SJCRH30 (cell line): ENCODE measurements at places on chromosomes 1 and 21. TPM values are rescaled to one million over a fixed set of nuclear protein-coding genes. Genes with fewer than 3 reads are reported as not detected.

DNA sequence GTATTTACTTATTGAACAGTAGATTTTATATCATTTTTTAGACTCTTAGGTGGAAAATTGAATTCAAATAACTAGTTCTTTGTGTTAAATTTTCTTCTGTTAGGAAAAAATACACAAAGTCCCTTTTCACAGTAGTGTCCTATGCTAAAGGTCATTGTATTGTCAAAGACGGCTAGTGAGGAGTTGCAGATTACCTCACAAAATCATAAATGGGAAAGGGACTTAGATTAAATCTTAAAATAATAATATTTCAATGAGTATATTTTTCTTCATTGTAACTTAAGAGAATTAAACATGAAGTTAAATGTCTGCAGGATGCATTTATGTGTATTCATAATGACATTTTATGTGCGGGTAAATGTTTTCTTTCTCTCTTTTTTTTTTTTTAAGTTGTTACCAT, 32.7 kb downstream of the LYPLAL1 start:
- DNase-seq: no peak

DNA sequence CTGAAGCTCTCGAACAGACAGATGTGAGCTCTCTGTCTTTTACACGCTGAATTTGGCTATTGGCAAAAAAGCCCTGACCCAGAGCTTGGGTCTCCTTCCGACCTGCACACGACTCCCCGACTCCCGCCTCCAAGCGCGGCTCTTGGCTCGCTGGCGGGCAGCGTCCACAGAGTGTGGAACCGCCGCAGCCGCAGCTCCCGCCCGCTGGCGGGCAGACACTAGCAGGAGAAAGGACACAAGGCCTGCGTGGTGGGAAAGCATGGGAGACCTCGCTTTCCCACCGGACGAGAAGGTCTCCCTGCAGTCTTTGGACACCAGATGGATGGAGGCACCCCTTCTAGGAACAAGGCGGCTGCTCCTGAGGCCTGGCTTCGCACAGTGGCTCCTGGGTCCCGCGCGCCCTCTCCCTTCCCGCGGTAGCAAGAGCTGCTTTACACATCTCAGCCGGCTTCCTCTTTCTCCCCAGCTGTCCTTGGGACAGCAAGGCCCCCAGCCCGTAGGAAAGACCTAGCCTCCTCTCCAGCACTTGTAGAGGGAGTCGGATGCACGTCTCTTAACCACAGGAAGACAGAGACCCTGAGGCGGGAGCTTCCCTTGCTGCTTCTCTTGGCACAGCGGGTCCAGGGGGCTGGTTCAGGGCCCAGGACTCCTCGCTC, 92.1 kb downstream of the PRKAB2 start:
- DNase-seq: no peak

DNA sequence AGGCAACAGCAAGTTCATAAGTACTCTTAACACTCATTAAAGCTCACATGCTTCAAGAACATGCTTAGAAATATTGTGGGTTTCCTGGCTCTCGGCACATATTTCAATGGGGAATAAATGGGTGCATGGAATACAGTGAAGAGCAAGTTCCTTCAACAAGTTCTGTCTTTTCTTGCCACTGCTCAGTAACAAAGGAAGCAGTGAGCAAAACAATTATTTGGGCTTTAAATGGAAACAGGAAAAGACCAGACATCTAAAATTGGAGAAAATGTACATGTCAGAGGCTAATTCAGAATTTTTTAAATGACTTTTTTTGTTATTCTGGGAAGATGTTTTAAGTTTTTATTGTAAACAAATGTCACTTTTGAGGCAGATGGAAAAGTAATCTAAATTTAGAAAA, 478.7 kb downstream of the SETD4 start:
- no peak for DNase-seq

GRCh38 chr1:3005771-3006170, 15.5 kb upstream of the ACTRT2 start:
- DNase-seq: no peak

DNA sequence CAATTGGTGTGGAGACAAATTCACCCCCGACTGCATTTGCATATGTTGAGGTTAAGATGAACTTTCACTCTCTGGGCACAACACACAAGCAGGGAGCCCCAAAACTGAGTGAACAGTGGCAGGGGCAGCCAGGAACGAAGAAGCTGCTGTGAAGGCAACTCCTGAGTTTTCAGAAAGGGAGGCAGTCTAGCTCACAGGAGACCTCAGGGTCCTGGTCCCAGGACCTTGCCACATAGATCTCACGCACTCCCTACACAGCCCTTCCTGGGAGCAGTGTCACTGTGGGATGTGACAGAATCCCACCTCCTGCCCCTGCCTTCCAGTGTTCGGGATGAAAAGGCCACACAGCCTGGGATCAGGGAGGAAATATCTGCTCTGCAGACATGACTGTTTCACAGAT, 60.9 kb downstream of the KCND3 start:
- DNase-seq: no peak

Gene OR2T35
- total RNA-seq: not detected in 2 replicates

- DNase-seq: no peak
These were observed 57.5 kb upstream of the IFFO2 start for GRCh38 chr1:19013826-19014548.

Gene UBR4
- 96.7 and 102 TPM in 2 replicates for total RNA-seq

- DNase-seq: no peak
These were observed 12.9 kb downstream of the LACTBL1 start for GRCh38 chr1:22959545-22960360.

DNA sequence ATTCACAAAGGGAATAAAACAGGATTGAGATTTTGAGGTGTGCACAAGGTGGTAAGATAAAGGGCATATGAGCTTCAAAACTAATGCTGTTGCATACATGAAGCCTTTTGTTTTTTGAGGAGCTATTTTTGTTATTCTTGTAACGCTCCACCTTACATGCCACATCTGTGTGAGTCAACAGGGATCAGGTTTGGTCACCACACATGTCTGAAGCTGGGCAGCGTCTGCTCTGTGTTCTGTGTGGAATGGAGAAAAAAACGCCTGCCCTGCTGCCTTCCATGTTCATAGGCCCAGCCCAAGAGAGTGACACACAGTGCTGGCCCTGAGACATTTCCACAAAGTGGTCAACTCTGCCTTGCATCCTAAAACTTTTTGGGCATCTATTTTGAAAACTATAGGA, 67.7 kb downstream of the MPZL1 start:
- no peak for DNase-seq

Gene DMRTA2
- 39.1 and 40.1 TPM in 2 replicates for total RNA-seq

- peak; percentile 55 for DNase-seq
These were observed 12.3 kb downstream of the IFI6 start for GRCh38 chr1:27659497-27660299.

Gene TMEM52
- total RNA-seq: 0.61 and 1.0 TPM in 2 replicates

Gene PRKAA2
- total RNA-seq: not detected in 2 replicates

- DNase-seq: no peak
These were observed 461.8 kb upstream of the CXADR start for GRCh38 chr21:17051054-17051453.

DNA sequence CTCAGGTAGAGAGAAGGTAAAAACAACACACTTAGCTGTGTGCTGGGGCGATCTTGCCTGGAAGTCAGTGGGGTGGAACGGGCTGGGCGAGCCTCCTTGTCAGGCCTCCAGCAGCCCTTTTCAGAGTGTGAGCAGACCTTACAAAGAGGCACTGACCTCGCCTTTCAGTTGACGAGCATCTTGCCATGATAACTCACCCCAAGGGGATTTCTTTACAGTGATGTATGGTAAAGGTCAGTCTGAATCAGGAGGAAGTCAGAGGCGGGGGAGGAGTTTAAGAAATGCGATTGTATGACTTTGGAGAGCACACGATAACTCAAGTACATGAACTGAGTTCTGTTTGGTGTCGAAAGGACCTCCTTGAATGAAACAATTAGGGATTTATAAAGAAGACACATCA, 326.5 kb upstream of the PROX1 start:
- DNase-seq: no peak

Gene LRRC8B
- 6.5 and 9.2 TPM in 2 replicates for total RNA-seq

- peak; percentile 94 for DNase-seq
These were observed 16.4 kb upstream of the SLC44A3 start for GRCh38 chr1:94803517-94804441.

GRCh38 chr1:94863919-94864318, 43.8 kb downstream of the SLC44A3 start:
- peak; percentile 35 for DNase-seq

- no peak for DNase-seq
These were observed 36.3 kb downstream of the MSTO1 start for GRCh38 chr1:155646307-155646706.

GRCh38 chr1:231981675-231982074, 355.1 kb downstream of the DISC1 start:
- no peak for DNase-seq

Gene PFKFB2
- 0.68 and 1.0 TPM in 2 replicates for total RNA-seq

DNA sequence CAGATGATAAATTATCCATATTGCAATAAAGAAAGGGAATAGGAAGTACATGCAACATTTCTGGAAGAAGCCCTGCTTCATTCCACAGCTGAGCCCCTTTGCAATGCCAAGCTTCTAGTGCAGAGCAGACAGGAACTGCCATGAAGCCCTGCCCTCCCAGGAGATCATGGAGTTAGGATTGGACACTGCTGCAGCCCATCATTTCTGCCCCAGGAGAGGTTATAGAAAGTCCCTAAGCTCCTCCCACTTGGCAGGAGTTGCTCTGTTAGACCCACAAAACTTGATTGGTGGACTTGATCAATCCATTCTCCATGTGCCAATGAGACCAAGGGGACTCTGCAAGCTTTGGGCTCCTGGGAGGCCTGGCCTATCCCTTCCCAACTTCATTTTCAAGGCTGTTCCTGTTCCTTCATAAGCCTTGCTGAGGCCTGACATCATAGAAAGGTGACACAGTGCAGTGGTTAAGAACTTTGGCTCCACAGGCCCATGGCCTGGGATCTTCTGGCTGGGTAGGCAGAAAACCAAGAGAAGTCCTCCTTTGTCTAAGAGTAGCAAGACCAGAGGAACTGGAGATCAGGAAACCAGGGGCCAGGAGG, 1.3 kb upstream of the LAPTM5 start:
- DNase-seq: peak; percentile 94

Gene KAZN
- total RNA-seq: 0.10 TPM in 2 replicates

Gene SFN
- 0.14 and 0.15 TPM in 2 replicates for total RNA-seq

Gene OR10J1
- not detected in 2 replicates for total RNA-seq

Gene ETNK2
- 9.4 and 10.8 TPM in 2 replicates for total RNA-seq

Gene KCNJ9
- not detected in 2 replicates for total RNA-seq

DNA sequence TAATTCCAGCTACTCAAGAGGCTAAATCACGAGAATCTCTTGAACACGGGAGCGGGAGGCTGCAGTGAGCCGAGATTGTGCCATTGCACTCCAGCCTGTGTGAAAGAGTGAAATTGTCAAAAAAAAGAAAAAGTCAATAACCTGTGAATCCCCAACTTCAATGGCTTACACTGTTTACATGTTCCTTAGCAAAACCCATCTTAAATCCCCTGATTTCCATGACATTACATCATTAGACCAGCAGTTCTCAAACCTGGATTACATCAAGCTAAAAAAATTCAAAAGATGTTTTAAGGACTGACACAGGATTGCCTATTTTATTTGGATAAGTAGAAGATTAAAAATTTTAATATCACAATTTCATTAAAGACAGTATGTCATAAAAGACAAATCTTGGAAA, 12.4 kb downstream of the GPBP1L1 start:
- no peak for DNase-seq

DNA sequence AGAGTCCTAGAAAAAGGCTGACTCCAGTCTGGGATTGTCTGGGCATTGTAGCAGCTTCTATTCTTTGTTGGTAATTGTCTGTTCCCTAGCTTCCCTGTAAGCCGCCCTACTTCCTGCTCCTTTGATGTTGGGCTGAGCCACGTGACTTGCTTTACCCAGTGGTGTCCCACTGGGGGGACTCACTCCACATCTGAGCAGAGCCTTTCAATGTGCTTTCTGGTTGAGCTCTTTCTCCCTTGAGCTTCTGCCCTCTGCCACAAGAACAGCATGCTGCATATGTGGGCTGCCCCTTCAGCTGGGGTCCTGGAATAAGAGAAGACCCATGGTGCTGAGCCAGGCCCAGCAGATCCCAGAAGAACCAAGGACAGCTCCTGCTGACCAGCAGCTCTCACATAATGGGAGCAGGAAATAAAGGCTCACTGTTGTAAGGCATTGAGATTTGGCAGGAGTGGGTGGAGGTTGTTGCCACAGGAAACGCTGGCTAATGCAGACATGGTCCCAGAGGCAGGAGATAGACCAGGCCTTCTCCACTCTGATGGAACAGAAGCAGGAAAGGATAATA, 276.3 kb upstream of the GJB5 start:
- no peak for DNase-seq

Gene OR2AJ1
- not detected in 2 replicates for total RNA-seq

DNA sequence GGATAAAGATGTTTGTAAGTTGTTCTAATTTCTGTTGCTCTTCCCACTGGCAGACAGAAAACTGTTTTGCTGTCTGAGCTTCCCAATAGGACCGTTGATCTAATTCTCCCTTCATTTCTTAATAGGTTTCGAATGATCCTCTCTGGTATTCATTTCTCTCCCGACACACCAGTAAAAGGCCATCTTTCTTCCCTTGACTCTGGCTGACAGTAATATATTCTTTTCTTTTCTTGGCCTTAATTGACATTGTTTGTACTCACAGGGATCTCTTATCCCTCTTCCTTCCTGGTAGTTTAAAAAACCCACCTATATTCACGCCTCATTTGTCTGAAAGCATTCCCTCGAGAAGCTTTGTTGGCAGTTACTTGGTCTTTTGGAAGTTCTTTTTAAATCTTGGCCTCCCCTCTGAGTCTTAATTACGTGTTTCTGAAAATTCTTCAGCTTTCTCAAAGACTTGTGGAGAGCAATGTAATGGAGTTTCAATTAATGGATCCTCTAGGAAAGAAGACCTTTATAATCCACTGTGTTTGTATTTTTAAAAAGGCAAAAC, 40.3 kb downstream of the MAP10 start:
- no peak for DNase-seq

DNA sequence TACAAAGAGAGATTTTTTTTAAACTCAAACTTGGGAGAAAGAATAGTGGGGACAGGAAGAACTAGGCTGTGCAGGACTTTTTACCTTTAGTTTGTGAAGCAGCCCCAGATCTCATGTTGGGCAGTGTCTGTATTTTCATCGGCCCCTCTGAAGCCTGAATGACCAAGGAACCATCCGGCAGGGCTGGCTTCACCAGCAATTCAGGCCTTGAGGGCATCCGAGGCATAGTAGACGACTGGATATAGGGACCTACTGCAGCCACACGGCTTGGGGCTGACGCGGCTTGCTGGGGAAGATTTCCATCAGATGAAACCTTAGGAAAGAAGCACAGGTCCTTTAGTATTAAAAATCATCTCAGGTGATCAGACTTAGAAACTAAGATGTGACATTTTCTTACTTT, 43.7 kb downstream of the TP53BP2 start:
- DNase-seq: no peak
